ENCODE measurements at places on chromosomes 3 and 15.

DNA sequence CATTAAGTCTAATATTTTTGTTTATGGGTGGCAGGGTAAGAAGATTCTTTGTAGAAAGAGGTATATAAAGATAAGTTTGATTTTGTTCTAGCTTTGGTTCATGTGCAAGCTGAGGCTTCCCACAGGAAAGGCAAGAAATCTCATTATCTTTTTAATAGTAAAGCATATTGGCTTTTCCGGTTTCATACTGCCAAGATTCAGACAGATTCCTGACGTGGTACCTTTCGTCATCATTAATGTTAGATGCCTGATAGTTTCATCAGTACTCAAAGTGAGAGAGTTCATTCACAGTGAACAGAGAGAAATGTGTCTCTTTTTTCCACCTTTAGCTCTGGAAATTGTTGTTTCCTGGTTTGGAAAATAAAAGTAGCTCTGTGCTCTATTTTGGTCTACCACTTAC, 16.5 kb downstream of the TPM1 start:
- no peak for DNase-seq

- no peak for DNase-seq
Measured at GRCh38 chr3:146256851-146257486, 6.1 kb upstream of the PLSCR4 start.

- DNase-seq: no peak
Measured at GRCh38 chr15:67474405-67475110, 46.4 kb upstream of the C15orf61 start.

DNA sequence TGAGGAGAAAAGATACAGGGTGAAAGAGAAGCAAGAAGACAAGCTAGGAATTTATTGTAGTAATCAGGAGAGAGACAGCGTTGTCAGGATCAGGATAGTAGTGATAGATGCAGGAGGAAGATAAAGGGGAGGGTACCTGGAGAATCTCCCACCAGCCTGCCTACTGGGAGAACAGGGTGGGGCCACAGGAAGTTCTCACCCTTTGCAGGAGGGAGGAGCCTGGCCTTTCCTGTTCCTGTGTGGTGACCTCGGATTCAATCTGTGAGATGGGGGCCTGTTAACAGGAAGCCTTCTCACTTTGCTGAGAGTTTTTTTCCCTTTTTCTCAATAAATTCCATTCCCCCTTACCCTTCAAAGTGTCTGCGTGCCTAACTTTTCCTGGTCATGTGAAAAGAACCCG, 37.6 kb downstream of the GMPS start:
- DNase-seq: no peak

DNA sequence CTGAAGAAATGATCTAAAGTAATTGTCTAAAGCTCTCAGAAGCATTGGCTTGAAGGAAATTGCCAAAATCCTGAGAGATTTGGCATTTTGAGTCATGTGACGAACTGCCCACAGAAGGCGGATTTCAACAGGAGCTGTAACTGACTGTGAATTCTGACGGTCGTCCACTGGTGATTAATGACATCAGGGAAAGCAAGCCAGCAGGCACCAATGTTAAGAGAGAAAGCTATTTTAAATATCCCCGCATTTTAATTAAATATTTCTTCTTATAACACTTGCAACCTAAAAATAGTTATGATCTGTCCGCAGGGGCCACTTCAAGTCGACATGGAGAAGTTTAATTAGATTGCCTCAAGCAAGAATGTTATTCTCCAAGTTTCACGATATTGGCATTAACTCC, 51.6 kb downstream of the WNT5A start:
- DNase-seq: no peak

GRCh38 chr15:25180606-25181292, 226.0 kb downstream of the SNRPN start:
- no peak for DNase-seq

DNA sequence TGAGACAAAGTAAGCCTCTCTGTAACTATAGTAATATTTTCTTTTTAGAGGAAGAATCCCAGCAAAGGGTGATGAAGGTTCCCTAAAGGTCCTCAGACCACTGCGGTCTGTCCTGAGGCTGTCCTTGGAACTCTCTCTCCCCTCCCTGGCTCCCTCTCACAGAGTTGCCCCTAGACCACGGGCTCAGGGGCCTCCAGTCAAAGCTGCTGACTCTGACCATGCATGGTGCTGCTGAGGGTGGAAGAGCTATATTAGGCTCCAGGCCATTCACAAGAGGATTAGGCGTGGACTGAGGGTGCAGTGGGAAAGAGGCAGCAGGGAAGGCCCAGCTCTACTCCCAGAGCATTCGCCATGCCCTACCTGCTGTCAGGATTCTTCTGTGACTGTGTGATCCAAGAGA, 14.6 kb downstream of the CAPN3 start:
- no peak for DNase-seq

DNA sequence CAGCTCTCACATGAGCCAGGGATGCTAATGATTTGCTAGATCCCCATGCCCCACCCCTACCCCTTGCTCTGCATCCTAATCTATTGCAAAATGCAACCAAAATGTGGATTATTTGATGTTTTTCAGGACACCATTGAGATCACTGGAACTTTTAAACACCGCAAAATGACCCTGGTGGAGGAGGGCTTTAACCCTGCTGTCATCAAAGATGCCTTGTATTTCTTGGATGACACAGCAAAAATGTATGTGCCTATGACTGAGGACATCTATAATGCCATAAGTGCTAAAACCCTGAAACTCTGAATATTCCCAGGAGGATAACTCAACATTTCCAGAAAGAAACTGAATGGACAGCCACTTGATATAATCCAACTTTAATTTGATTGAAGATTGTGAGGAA, 29.7 kb downstream of the HDC start:
- no peak for DNase-seq

DNA sequence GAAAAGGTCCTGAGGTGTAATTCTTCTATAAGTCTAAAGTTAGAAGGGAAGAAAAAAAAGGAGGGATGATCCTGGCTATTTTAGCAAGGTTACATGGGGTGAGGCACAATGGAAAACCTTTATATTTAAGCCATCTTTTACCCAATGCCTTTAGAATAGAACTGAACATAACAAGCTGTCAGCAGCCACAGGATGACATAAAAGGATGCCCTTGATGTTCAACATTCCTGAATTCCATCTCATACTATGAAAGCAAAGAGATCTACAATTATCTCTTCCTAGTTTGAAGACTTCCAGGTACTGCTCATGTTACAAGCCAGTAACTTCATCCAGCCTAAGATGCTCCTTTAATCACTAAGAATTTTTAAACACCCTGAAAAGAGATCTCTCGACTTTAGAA, 26.9 kb downstream of the NEK10 start:
- DNase-seq: no peak

DNA sequence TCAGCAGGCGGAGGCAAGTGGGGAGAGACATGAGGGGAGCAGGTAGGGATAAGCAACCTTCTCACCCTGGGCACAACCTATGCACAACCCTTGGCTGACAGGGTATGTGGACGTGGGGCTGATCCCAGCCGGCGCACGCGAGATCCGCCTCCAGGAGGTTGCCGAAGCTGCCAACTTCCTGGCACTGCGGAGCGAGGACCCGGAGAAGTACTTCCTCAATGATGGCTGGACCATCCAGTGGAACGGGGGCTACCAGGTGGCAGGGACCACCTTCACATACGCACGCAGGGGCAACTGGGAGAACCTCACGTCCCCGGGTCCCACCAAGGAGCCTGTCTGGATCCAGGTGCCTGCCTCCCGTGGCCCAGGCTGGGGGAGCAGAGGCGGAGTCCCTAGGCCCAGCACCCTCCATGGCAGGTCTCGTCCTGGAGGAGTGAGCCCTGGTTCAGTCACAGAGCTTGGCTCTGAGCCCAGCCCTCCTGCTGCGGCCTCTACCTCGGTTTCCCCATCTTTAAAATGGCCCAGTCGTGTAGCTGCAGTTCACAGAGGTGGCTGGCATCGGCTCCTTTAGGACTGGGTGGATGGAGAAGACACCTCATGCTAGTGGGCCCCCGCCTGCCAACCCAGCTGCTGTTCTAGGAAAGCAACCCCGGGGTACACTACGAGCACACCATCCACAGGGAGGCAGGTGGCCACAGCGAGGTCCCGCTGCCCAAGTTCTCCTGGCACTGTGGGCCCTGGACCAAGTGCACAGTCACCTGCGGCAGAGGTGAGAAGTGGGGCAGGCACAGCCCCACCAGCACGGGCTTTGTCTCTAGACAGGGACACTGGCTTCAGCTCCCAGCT, 96.0 kb downstream of the TBC1D2B start:
- no peak for DNase-seq

DNA sequence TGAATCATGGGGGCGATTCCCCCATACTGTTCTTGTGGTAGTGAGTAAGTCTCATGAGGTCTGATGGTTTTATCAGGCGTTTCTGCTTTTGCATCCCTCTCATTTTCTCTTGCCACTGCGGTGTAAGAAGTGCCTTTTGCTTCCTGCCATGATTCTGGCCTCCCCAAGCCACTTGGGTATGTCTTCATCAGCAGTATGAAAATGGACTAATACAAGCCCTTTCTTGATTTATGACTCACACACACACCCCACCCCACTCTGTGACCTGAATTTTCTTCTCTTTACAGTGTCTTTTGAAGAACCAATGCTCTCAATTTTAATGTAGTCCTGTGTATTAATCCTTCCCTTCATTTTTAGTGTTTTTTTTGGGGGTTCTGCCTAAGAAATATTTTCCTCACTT, 244.8 kb downstream of the PLCL2 start:
- DNase-seq: no peak

GRCh38 chr3:99961756-99962515, 144.3 kb downstream of the CMSS1 start:
- no peak for DNase-seq

GRCh38 chr3:49121132-49121736, 611 bp upstream of the USP19 start:
- DNase-seq: no peak

DNA sequence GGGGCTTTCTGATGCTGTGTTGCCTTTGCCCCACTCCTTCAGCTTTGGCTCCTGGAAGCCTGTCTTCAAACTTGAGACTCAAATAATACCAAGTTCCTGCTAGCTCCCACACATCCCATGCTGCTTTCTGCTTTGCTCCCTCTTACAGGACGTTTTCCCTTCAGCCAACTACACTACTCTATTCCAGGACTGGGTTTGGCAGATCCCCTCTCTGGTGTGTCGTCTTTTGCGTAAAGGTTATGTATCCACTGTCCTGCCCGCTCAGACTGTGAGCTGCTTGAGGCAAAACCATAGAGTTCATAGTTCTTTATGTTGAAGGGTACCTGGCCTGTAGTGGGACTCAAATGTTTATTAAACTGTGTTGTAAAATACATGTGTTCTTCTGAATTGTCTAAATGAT, 25.4 kb downstream of the PPP2R3A start:
- no peak for DNase-seq

- no peak for DNase-seq
Measured at GRCh38 chr15:28985316-28985645, 99.5 kb downstream of the APBA2 start.

GRCh38 chr15:33068511-33068990, 126.0 kb downstream of the FMN1 start:
- DNase-seq: no peak

- DNase-seq: peak; percentile 57
Measured at GRCh38 chr3:38651153-38651789, 1.8 kb upstream of the SCN5A start.

DNA sequence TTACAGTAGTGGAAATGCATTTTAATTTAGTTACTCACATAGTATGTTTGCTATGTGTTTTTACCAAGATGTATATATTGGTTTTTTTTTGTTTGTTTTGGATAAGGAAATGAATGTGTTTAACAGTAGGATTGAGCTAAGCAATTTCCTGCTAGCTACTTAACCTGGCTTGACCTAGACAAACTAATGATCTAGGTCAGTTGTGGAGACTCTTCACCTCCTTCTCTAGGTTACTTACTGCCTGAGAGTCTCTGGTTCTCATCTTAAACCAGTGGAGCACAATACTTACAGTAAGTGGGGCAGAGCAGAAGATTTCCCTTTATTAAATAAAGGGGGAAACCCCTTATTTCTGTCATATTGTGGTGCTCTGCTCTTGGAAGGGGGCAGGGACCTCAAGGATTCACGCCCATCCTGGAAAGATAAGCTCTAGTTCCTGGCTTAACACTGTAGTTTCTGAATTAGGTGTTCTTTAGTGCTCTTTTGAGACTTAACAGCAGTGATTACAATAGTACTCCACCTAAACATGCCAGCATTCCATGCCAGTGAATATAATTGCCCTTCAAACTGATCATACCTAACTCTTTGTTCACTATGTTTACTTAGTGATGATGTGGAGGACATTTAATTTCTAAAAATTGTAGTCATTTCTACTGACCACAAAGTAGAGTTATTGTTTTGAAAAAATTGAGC, 79.9 kb downstream of the UBP1 start:
- DNase-seq: no peak

DNA sequence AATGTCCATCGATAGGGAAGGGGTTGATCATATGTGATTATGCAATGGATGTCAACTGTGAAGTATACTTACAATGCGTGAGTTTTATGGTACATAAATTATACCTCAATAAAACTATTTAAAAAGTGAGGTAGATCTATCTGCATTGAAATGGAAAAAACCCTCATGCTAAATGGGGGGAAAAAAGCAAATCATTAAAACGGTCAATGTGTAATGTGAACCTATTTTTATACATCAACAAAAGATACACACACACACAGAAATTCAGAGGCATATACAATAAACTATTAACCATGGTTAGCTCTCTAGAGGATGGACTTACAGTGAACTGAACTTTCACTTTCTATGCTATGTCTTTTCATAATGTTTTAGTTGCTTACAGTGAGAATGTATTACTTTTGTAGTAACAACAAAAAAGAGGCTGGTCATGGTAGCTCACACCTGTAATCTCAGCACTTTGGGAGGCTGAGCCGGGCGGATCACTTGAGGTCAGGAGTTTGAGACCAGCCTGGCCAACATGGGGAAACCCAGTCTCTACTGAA, 23.1 kb downstream of the STIMATE start:
- no peak for DNase-seq

DNA sequence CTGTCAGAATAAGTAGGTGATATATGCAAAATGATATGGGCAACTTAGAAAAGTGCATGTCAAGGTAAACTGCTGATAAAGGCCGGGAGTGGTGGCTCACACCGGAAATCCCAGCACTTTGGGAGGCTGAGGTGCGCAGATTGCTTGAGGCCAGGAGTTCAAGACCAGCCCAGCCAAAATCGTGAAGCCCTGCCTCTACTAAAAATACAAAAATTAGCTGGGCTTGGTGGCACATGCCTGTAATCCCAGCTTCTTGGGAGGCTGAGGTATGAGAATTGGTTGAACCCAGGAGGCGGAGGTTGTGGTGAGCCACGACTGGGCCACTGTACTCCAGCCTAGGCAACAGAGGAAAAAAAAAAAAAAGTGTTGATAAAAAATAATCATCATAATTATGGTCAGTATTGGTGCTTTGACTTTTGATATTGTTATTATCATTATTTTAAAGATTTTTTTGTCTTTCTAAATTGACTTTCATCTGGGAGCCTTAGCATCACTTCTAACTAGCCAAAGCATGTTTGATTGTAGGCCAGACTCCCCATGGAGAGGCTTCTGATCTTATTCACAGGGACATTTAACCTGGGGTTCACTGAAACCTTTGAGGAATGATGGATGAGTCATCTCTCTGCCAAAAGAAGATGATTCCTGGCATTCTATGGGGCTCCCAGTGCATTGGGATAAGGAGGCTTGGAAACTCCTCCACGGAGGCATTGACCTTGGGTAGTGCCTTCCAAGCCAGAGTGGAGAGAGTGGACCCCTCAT, 5.6 kb downstream of the ZBTB38 start:
- DNase-seq: no peak

- DNase-seq: no peak
Measured at GRCh38 chr3:41075975-41076374, 123.3 kb upstream of the CTNNB1 start.

GRCh38 chr3:43969944-43970343, 271.7 kb upstream of the TOPAZ1 start:
- no peak for DNase-seq
